ENCODE measurements at places on chromosomes 3 and 15. TPM values are rescaled to one million over a fixed set of nuclear protein-coding genes. Genes with fewer than 3 reads are reported as not detected.
A peak's percentile ranks its signal among the peaks of the same experiment; 100 is the strongest.

DNA sequence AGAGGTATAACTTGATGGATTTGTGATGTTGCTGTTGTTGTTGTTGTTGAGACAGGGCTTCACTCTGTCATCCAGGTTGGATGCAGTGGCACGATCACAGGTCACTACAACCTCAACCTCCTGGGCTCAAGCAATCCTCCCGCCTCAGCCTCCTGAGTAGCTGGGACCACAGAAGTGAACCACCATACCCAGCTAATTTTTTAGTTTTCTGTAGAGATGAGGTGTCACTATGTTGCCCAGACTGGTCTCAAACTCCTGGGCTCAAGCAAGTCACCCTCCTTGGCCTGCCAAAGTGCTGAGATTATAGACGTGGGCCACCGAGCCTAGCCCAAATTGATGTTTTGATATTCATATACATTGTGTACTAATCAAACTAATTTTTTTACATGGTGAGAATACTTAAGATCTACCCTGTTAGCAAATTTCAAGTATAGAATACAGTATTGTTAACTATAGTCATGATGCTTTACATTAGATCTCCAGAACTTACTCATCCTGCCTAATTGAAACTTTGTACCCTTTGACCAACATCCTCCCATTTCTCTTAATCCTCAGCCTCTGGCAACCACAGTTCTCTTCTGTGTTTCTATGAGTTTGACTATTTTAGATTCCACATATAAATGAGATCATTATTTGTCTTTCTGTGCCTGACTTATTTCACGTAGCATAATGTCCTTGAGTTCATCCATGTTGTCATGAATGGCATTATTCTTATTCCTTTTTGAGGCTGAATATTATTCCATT lies 23.2 kb downstream of the LMCD1 start:
- no peak for DNase-seq

DNA sequence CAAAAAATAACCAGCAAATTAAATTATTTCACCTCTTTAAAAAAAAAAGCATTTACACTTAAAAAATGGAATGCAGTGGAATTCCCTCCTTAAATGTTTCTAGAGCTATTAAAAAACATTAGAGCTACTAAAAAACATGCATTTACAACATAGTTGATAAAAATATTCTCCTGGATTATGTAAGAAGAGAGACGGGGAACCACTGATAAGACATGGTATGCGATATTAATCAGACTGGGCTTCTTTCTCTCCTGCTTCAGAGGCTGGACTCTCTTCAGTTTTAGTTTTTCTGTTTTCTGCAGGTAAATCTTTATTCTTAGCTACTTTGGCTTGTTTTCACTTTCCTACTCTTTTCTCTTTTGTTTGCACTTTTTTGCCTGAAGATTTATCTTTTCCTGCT lies 40.4 kb upstream of the WDR49 start:
- DNase-seq, result no peak

DNA sequence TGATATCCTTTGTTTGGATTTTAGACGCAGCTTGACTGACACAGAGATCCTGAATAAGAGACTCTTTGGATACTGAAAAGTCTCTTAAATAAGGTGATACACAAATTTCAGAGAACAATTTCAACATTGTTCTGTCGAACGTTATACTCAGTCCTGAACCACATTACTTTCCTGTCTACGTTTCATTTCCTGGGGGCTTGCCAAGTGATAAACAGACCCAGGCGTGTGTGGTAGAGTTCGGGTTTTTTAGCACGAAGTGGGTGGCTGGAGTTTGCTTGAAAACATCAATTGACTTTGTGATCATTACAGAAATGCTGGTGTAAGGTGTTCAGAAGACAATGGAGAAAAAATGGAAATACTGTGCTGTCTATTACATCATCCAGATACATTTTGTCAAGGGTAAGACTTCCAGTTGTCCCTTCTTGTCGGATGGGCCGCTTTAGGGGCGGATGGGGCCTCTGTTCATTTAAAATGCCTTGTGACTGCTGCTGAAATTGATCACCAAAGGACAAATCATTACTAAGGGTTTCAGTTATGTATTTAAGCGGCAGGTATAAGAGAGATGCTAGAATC lies at the start of gene CD96:
Gene CD96, plus strand, starts transcription at position 287 of the 573 bp plus-strand sequence. Its CDS starts 52 bp downstream, at position 339.
- DNase-seq, result no peak

GRCh38 chr3:48274452-48274851 lies 33.5 kb downstream of the ZNF589 start:
- no peak for DNase-seq

DNA sequence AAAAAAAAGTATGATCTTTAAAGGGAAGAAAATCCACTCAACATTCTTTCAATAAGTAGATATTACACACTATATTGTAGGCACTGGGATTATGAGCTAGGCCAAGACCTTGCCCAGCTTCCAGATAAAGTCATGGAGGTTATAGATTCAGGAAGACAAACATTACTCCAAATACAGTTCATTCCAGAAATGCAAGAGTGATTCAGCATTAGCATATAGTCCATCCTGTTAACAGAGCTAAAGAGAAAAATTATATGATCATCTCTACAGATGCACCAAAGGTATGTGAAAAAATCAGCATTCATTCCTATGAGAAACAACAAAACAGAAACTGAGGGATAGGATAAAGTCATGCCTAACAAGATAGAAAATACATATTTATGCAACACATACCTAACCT lies 42.1 kb upstream of the NSMCE3 start:
- no peak for DNase-seq

DNA sequence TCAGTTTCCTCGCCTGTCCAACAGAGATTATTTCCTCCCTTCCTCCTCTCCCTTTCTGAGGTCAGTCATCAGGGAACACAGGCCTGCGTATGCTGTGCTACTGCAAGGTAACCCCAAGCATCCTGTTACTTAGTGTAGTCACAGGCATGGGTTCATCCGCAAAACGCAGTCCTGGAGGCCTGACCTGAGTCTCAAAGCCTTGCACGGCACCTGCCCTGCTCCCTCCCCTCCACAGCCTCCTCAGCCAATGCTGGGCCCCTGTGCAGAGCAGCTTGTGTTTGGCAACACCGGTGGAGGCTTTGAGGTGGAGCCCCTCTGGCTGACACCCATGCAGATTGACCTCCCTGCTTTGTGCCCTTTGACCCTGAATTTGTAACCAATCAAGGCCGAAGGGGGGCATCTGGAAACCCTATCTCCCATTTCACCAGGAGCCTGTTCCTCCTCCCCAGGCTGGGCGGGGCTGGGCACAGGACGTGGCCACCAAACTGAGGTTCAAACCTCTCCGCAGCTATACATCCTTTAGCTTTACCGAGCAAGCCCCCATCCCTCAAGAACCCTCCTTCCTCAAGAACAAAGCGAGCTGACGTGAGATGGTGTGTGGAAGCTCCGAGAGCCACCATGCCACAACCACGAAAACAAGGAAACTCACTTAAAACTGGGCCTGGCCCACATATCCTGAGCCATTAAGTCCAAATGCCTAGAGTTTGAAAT lies 21.5 kb downstream of the TKT start:
- no peak for DNase-seq

DNA sequence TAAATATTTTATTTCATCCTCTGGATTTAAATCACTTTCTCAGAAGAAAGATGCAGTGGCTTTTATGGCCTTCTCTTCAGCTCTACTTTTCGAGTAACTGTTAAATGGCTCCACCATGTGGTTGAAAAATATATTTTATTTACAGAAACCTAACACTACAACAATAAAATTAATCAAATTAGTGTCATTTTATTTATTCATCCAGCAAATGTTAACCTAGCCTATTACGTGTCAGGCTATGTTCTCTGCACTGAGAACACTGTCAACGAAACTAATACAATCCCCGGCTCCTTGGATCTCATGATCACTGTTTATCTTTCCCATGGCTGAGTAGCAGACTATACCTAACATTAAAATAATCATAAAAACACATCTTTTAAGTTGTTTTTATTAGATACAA lies 148.0 kb upstream of the OSTN start:
- DNase-seq, result peak; percentile 22

GRCh38 chr3:111325160-111325718 lies 216.8 kb upstream of the CD96 start:
- DNase-seq, result no peak

GRCh38 chr3:38006031-38006430 lies 15.4 kb downstream of the VILL start:
- no peak for DNase-seq

DNA sequence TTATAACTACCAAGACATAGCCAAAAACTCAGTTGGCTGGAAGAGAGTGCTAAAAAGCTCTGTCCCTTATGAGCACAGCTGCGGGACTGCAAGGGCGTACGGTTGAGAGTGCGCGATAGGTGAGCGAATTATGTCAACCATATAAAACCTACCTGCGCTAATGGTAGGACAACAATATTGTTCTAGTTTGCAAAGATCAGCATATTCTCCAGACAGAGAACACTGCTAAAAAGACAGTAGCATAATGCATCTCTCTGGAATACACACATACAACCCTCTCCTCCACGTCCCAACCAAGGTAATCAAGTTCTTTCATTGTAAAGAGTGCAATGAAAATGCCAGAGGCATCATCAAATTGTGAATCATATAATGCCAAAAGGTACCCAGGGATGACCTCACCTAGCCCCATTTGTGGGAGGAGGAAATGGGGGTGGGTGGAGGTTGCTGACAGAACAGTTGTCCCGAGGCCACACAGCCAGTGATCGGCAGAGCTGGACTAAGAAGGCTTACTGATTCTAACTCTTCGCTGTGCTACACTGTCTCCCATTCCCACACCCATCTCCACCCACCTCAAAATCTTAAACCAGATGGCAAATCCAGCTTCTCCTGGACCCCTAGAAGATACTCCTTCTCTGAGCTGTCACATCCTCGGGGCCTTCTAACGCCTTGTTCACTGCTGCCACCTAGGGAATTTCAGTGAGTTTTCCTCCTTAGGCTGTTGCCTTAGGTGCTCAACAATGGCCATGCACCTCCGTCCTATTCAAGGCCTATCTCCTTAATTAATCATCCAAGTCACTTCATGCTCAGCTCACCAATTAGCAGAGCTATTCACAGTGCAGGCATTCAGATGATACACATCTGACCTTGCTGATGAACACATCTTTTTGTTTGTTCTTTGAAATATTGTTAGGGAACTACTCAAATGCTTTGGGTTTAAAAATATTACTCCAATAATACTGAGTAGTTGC lies 60.7 kb downstream of the RPL22L1 start:
- peak; percentile 65 for DNase-seq

- no peak for DNase-seq
Measured at GRCh38 chr3:23481616-23482278, 278.6 kb downstream of the UBE2E2 start.

DNA sequence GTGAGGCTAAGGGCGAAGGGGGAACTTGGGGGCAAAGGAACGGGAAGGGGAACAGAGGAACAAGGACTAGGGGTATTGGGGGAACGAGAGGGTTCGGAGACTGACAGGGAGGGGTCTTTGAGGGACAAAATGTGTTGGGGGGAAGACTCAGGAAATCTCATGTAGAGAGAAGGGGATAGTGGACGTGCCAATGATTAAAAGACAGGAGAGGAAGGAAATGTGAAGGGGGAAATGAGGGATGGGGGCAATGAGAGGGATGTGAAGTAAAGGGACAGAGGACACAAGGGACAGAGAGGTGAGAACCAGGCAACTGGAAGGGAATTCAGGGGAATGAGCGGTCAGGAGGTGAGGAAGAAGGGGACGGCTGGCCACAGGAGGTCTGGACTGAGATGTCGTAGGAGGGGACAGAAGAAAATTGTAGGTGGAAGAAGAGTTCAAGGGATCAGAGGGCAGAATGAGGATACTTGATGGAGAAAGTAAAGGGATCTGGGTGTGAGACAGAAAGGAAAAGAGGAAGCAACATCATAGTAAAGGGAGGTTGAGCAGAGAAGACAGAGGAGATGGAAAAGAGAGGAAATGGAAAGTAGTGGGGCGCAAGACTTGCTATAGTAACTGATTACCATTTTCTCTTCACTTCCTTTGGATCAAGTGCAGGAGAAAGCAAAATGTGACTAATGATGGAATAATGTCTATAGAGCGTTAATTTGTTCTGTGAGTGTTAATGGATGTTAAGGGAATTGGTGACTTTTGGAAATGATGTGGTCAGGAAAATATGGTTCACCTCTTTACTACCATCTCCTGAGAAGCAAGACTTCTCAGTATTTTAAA lies 749 bp downstream of the RAB8B start:
- DNase-seq, result no peak

DNA sequence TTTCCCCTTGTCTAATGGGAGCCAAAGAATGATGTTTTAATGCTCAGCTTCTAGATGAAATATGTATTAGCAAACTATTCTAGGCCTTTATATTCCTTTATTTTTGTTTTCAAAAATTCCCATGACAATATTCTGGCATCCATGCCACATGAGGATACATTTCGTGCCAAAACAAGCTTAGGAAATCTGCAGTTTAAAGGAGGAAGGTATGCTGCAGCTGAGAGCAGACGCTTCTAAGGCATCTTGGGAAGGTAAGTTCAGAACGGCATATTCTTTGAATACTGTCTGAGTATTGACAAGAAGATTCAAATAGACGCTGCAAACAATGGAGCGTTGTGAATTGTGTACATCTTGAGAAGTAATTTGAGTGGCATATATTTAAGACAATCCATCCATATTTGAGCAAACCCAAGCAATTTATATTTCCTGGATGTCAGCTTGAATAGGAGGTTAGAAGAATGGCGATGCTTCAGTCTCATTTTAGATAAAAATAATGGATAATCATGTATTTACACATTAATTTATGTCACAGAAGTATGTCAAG lies 158.6 kb downstream of the RAP2B start:
- DNase-seq, result no peak

GRCh38 chr3:188268336-188268735 lies 114.4 kb downstream of the LPP start:
- no peak for DNase-seq

DNA sequence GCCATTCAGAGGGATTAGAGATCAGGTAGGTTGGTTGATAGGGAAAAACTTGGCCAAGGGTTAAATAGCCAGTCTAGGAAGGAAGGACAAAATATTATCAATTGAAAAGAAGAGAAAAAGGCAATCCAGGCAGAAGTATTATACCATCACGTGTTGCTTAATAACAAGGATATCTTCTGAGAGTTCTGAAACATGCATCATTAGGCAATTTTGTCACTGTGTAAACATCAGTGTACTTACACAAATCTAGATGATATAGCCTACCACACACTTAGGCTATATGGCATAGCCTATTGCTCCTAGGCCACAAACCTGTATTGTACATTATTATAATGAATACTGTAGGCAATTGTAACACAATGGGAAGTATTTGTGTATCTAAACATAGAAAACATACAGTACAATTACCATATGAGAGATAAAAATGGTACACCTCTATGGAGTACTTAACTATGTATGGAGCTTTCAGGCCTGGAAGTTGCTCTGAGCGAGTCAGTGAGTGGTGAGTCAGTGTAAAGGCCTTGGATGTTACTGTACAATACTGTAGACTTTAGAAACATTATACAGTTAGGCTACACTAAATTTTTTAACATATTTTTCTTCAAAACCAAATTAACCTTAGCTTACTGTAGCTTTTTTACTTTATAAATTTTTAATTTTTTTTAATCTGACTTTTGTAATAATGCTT lies 2.7 kb downstream of the TEX55 start:
- no peak for DNase-seq

- DNase-seq, result no peak
Measured at GRCh38 chr15:39998511-39999077, 40.4 kb downstream of the SRP14 start.

SLITRK3 gene
- 0.23 TPM for polyA plus RNA-seq

ATP13A4 gene
- polyA plus RNA-seq, result 1.3 TPM

GOLGA6L10 gene
- polyA plus RNA-seq, result 7.8 TPM

KLHL40 gene
- polyA plus RNA-seq, result not detected

HRG gene
- polyA plus RNA-seq, result 2.0 TPM

C3orf85 gene
- polyA plus RNA-seq, result 17.9 TPM

CHRNB4 gene
- polyA plus RNA-seq, result 3.3 TPM

DLEC1 gene
- 2.0 TPM for polyA plus RNA-seq

DHX30 gene
- 65.3 TPM for polyA plus RNA-seq

FMN1 gene
- 23.1 TPM for polyA plus RNA-seq

KBTBD8 gene
- 1.4 TPM for polyA plus RNA-seq

Data from left kidney (tissue), 8 donors.